Renal pelvis (tissue), 12 donors: ENCODE measurements at places on chromosomes 11 and 22. TPM values are rescaled to one million over a fixed set of nuclear protein-coding genes. Genes with fewer than 3 reads are reported as not detected.

DNA sequence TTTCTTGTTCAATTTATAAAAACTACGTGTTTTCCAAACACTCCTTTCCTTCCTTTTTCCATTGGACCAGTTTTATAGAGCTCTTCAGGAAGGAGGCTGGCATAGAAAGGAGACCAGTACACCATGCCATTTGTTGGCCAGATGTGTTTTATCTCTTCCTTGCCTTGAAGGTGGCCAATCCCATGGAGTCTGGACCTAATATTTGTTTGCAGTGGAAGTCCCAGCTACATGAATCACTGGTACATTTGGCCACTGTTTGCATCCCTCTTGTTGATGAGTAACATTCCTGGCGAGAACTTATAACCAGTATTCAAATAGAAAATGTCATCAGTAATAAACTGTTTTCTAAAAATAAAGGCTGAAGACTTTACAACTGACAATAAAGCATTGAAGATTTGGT is 110.2 kb downstream of the ANO3 start:
- DNase-seq, result no peak

DNA sequence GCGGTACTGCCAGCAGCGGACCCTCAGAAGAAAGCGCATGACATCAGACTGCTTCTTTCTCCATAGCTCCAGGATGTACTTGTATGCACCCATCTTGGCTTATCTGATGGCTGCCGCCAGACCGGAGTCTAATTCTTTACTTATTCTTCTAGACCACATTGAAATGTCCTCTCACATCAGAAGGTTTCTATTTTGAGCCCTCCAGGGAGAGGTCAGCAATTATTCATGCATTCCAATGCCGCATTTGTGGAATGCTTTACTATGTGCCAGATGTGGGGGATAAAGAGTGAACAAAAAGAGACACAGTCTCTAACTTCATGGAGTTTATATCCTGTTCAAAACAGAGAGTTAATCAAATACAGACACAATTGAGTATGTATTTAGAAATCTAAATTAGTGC is 230.1 kb downstream of the MIAT start:
- DNase-seq, result peak; percentile 37

- no peak for DNase-seq
Measured at GRCh38 chr11:22079133-22079872, 113.6 kb upstream of the ANO5 start.

GRCh38 chr11:86182976-86183584 is 61.5 kb upstream of the EED start:
- DNase-seq, result no peak

GRCh38 chr11:65181569-65182257 is at the start of gene CAPN1:
Gene CAPN1 (plus strand): TSS chr11:65181928. CDS start chr11:65182702, 774 bp downstream.
- peak; percentile 62 for DNase-seq

- no peak for DNase-seq
Measured at GRCh38 chr11:124043420-124043819, 2.3 kb upstream of the OR10G7 start.

GRCh38 chr11:8723711-8724110 is 41.1 kb downstream of the RPL27A start:
- DNase-seq, result no peak

DNA sequence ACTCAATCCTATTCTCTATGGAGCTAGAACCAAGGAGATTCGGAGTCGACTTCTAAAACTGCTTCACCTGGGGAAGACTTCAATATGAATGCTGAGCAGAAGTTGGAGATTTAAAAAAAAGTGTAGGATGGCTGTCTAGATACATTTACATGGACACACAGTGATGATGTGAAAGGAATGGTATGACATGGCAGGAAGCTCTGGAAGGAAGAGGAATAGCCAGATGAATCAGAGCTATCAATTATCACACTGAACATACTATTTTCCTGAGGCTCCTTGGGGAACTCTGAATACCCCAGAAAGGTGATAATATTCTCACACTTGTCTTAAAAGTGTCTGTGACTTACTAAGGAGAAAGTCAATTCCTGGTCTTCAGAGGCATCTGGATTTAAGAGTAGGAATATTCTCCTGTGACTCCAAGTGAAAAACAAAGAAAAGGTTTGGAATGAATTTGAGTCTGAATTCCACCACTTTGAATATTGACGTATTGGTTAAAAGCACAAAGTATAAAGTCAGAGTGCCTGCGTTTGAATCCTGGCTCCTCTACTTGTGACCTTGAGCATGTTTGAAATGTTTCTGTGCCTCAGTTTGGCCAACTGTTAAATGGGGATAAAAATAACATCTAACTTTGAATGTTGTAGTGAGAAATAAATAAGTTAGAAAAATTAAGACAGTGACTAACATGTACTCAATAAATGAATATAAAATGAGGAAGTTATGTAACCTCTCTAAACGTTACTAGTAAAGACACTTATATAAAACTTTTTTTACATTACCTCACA is 1.3 kb downstream of the OR52D1 start:
- DNase-seq, result no peak

DNA sequence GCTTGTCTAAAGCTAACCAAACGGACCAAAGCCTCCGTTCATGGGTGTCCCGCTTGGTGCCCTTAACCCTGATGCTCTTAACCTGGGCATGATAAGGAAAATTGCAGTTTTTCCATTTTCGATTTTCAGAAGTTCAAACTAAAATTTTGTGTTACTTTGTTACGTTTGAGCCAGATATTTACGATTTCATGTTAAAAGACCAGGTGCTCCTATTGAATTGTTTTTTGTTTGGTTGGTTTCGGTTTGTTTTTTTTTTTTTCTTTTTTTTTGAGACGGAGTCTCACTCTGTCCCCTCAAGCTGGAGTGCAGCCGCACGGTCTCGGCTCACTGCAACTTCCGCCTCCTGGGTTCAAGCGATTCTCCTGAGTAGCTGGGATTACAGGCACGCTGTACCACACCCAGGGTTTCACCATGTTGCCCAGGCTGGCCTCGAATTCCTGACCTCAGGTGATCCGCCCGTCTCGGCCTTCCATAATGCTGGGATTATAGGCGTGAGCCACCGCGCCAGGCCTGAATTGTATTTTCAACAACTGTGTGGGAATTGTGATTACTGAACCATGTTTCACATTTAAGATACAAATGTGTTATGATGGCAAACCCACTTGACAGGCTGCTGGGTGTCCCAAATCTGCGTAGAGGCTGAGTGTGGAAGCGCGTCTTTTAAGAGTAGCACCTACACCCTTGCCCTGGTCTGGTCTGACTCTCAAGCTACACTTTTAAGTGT is 864 bp upstream of the USP28 start:
- no peak for DNase-seq

- no peak for DNase-seq
Measured at GRCh38 chr11:79159657-79160450, 281.0 kb downstream of the TENM4 start.

GRCh38 chr11:119339589-119340334 is 921 bp downstream of the C1QTNF5 start:
- DNase-seq, result no peak

DNA sequence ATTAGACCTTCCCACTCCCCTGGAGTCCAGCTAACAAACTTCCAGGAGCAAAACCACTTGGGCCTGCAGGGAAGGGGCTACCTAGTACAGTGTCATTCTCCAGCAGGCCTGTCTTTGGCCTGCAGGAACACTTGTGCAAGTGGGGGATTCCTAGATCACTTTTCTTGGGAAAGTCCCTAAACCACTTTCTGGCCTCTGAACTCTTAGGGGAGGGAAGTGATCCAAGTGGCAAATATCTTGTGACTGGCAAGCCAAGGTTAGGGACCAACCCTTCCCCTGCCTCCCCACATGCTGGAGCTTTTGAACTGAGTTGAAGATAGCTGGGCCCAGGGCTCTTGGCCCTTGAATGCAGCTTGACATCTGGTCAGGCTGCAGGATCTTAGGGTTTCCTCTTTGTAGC is 17.2 kb downstream of the PPFIBP2 start:
- no peak for DNase-seq

DNA sequence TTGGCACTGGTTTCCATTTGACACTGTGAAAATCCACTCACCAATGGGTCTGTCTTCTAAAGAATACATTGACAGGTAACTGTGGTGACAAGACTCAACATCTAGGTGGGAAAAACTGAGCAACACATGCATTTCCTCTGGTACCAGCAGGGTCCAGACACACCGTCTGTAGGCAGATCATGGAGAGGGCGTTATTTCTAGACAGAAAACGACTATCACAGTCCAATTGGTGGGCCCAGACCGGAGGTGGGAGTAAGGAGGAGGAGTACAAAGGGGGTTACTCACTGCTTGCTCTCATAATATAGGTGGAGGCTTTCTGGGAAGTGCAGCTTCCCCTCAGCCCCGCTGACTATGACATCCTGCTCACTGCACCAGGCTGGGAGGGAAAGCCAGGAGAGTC is 9.9 kb downstream of the OVCH2 start:
- DNase-seq, result no peak

DNA sequence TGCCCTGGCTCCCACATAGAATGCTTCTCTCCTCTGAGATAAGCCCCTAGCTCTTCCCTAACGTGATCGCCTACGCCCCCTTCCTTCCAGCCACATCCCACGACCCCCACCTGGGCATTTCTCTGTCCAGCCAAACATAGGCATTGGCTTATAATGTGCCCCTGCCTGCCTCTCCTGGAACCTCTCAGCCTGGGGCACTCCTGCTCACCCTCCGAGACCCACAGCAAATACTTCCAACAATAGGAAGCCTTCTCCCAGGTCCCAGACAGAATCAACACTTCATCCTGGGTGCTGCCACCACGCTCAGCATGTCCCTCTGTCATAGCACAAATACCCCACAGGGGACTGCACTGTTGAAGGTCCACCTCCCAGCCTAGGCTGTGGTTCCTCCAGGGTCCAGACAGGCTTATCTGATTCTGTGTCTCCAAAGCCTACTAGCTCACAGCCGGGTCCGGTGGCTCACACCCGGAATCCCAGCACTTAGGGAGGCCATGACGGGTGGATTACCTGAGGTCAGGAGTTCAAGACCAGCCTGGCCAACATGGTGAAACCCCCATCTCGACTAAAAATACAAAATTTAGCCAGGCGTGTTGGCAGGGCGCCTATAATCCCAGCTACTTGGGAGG is 24.2 kb upstream of the TMPRSS4 start:
- no peak for DNase-seq

DNA sequence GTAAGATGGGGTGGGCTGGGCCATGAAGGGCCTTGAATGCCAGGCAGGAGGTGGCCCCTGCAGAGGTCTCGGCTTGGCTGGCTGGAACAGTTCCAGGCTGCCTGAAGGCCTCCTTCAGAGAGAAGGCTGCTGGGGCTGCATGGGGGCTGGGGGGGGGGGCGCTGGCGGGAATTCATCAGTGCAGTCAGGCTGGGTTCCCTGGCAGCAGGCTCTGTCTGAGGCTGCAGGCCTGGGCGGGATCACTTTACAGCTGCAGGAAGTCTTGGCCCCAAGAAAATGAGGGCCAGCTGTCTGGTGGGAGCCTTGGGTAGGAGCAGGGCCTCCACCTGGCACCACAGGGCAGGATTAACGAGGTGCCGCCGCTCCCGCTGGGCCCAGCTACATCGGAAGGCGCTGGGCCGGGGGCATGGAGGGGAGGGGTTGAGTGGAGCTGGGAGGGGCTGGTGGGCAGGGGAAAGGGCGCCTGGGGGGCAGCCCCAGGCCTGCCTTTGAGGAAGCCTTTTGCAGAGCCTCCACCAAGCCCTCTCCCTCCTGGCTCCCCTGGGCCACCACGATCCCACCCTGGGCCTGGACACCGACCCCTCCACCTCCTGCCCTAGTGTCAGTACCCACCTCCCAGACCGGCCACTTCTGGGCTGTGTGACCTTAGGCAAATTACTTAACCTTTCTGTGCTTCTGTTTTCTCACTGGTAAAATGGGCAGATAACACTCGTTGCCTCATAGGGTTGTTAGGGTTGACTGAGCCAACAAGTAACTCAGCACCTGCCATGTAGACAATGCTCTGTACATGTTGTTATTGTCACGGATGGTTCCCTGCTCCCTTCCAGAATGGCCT is 31.0 kb upstream of the HMOX1 start:
- DNase-seq, result no peak

DNA sequence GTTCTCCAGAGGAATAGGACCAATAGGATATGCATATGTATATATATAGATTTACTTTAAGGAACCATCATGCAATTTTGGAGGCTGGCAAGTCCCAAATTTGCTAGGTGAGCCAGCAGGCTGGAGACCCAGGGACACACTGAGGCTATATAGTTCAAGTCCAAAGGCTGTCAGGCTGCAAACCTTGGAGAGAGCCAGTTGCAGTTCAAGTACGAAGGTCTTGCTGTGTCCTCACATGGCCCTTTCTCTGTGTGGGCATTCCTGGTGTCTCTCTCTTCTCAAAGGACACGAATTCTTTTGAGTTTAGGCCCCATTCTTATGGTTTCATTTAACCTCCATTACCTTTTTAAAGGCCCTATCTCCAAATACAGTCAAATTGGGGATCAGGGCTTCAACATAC is 134.4 kb upstream of the SORL1-AS1 start:
- no peak for DNase-seq

- no peak for DNase-seq
Measured at GRCh38 chr11:120222916-120223315, 12.1 kb downstream of the OAF start.

ZNF280B gene
- 3.6 TPM for polyA plus RNA-seq

IL10RA gene
- 3.8 TPM for polyA plus RNA-seq

DDX25 gene
- polyA plus RNA-seq, result 5.5 TPM
